Stimulated activated CD4-positive, alpha-beta T cell treated with anti-CD3 and anti-CD28 coated beads, Interleukin-4, amount 100 ng/mL, for 4 hours (primary cell): ENCODE measurements at places on chromosomes 12 and 14.
A peak's percentile ranks its signal among the peaks of the same experiment; 100 is the strongest.

DNA sequence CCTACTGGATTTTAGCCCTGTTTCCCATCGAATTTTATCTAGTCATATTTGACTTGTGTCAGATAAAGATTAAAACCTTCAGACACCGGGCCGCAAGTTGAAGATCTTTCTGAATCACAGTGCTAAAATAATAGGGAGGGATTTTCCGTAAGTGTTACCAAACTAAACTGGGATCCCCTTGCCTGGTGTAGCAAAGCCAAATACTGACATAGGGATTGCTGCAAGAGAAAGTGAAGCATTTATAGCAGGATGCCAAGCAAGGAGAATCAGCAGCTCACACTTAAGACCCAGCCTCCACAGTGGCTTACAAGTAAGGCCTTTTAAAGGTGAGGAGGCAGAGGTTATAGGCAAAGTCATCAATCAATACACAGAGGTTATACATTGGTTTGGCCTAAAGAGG is 147.4 kb downstream of the AKAP6 start:
- no peak for DNase-seq

- DNase-seq: no peak
Measured at GRCh38 chr12:87160848-87161601, 868.2 kb downstream of the C12orf50 start.

GRCh38 chr12:2259369-2259768 is 206.6 kb downstream of the CACNA1C start:
- no peak for DNase-seq

DNA sequence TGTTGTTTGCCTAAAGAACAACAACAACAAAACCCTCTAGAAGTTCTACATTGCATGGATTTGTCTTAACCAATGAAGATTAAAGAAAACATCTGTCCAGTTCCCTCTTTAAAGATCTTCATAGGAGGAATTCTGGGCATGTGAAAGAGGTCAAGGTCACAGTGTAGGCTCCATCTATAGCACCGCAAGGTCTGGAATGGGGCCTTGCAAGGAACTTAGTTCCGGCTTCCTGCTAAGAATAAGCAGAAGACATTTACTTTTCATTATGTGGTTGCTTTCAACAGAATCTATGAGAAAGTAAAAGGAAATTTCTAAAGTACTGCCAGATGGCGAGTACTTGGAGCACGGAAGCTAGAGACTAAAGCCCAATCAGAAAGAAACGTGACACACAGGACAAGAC is 57.2 kb upstream of the GNPNAT1 start:
- DNase-seq: no peak

DNA sequence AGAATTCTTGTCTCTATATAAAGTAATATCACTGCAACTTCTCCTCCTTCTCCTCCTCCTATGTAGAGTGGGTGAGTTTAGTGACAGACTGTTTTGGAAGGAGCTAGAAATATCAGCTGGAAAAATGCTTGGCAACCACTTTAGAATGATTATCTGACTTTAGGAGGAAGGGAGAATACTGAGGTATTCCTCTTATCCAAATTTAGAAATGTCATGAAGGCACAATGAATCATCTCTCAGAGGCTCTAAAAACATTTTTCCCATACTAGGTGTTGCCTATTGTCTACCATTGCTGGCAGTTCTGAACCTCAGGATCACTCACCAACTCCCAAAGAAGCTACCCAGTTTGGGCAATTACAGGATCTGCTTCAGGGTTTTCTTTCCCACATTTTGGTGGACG is 306.6 kb upstream of the ATP2B1 start:
- no peak for DNase-seq

DNA sequence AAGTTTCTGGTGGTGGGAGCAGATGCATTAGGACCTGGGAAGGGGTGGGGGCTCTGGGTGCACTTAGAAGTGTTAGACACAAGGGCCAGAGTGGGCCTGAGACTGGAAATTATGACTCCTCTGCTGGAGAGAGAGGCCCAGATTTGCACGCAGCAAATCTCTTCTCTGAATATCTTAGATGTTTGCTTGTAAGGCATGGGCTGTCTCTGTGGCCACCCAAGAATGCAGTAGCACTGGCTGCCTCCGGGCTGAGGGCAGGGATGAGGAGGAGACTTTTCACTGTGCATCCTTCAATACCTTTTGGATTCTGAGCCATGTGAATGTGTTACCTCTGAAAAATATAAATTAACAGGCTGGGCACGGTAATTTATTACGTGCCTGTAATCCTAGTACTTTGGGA is 14.0 kb upstream of the RABGGTA start:
- DNase-seq: no peak

- no peak for DNase-seq
Measured at GRCh38 chr14:66645716-66646115, 137.8 kb downstream of the GPHN start.

DNA sequence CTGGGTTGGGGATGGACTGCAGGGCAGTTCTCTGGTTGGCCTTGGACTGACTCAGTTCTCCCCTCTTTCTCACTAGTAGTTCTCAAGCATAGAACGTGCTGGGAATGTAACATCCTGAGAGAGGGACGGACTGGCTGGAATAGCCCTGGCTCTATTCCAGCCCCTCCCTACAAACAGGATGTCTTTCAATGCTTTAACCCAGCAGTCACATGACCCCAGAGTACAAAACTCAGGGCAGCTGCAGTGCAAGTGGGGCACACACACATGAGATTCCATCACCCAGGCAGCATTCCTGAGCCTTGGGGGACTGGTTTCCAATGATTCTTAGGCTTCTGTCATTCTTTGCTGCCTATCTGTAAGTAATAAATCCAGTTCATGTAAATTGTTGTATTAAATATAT is 1.6 kb upstream of the ACOT6 start:
- no peak for DNase-seq

DNA sequence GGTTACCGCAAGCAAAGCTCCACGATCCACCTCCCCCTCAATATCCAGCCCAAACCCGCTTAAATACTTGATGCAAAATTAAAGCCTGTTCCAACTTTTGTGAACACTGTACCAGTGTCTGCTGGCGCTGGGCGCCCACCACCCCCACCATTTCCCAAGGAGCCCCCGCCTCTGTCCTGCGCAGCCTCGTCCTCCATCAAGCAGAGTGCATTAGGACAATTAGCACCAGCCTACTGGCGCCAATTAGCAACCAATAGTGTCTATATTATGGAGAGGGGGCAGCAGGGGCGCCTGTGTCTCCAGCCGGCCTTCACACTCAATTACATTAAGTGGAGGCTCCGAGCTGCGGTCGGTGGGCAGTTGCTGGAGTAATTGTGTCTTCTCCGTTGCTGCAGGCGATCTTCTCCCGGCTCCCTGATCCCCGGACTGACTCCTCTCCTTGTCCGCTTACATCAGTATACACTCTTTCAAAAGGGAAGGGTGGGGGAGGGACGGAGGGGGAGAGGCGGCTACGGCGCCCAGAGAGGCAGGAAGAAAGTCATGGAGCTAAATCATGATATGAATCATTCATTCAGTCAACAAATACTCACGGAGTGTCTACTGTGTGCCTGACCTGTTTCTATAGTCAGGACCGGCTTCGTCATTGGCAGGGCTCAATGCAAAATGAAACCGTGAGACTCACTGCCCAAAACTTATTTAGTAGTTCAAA is 707.3 kb downstream of the MED13L start:
- no peak for DNase-seq

GRCh38 chr14:54784657-54785056 is 118.0 kb downstream of the GCH1 start:
- no peak for DNase-seq

- no peak for DNase-seq
Measured at GRCh38 chr14:104678346-104678745, 11.1 kb upstream of the INF2 start.

DNA sequence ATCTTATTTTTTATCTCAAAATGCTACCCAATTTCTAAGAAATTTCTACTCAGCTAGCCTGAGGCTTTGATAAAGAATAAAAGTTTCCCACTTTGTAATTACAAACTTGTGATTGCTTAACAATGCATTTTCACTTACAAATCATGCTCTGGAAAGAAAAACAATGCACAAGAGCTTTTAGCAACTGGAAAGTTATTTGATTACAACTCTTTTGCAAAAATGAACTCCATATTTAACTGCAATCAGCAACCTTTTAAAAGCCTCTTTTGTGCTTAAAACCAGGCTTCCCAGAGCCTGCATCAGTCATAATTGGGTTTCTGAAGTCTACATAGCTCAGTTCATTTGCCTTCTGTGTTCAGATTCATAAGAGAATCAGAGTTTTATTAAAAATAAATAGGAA is 395.2 kb downstream of the PAWR start:
- no peak for DNase-seq

DNA sequence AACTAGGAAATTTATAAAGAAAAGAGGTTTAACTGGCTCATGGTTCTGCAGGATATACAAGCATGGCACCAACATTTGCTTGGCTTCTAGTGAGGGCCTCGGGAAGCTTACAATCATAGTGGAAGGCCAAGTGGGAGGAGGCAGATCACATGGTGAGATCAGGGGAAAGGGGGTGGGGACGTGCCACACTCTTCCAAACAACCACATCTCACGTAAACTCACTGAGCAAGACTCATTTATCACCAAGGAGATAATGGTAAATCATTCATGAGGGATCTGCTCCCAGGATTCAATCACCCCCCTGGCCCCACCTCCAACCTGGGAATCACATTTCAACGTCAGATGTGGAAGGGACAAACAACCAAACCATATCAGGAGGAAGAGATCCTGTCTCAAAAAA is 35.8 kb downstream of the NUMB start:
- no peak for DNase-seq

DNA sequence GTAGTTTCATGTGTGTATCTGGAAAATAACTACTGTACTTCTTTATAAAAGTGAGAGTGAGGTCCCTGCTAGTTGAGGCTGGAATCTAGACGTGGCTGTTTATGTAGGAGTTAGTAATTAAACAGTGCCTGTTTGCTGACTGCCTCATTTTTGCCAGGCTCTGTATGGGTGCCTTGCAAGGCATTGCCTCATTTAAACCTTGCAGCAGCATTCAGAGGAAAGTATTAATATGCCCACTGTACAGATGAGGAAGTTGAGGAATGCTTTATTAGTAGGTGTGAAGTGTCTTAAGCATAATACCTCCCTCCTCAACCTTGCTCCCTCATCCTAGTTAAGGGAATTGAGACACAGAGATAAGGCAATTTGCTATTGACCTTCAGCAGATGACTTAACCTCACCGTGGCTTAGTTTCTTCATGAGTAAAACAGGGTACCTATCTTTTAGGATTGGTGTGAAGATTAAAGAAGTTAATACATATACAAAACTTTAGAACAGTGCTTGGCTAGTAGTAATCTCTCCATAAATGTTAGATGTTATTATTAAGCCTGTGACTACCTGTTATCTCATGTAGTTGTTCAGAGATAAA is 28.7 kb downstream of the PPM1A start:
- no peak for DNase-seq

GRCh38 chr12:112664569-112664968 is 127.0 kb upstream of the RPH3A start:
- no peak for DNase-seq

GRCh38 chr14:90795744-90796143 is 20.5 kb downstream of the TTC7B start:
- no peak for DNase-seq

GRCh38 chr12:30820406-30820946 is 65.7 kb upstream of the CAPRIN2 start:
- DNase-seq: no peak

- no peak for DNase-seq
Measured at GRCh38 chr12:120858306-120859088, 45.7 kb downstream of the SPPL3 start.

DNA sequence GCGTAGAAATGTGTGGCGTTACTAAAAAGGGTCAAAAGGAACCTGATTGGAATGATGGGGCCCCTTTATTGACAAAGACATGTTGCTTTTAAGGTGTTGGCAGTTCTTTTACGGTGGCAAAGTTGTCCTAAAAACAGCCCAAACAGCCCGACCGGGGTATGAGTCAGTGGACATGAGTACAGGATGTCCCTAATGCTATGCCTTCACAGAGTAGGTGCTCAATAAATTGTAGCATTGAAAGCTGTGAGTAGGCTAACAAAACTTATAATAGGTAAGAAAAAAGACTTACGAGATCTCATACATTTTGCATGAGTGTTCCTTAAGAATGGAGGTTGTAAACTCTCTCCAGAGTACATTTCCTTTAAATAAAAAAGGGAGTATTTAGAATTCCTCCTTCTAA is 2.6 kb downstream of the ELK3 start:
- peak; percentile 13 for DNase-seq

GRCh38 chr12:121252712-121253345 is 42.9 kb downstream of the P2RX4 start:
- DNase-seq: no peak

- DNase-seq: no peak
Measured at GRCh38 chr12:28026701-28027100, 54.2 kb upstream of the PTHLH start.

DNA sequence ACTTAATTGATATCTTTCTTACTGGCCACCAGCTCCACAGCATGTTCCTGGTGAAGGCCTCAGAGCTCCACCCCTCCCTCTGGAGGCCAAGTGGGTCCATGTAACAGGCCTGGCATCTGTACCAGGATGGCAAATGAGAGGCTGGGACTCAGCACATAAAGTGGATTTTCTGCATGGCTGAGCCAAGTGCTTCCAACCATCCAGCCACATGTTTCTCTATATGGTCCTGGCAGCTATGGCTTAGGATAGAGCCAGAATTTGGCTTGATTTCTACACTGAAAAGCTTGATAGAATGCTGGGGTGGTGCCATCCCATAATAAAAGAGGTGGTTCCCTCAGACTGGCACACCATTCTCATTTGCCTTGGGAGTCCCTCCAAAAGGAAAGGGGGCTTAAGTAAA is 94.1 kb downstream of the PAX9 start:
- DNase-seq: no peak

DNA sequence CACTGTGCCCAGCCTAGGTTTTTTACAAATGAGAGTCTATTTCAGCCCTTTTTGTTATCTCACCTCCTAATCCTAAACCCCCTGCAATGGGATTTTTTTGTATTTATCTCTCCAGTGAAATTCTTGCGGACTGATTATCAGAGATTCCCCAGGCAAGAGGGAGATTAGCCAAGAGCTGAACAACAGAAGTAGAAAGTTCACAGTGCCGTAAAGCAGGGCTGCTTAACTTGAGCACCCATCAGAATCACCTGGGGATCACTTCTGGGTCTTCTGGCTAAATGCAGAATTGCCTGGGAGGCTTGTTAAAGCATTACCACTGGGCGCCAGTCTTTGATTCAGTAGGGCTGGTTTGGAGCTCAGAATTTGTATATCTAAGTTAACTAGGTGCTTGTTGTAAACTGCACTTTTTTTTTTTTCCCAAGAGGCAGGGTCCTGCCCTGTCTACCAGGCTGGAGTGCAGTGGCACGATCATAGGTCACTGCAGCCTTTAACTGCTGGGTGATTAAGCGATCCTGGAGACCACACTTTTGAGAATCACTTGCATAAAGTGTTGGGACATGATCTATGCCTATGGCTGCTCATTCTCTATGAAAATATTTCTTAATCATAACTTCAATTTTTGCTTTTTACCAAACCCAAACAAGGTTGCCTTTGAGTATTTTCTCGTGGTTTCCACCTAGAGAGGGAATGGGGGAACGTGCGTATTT is 1.1 kb upstream of the DPPA3 start:
- DNase-seq: no peak

GRCh38 chr12:12909995-12910420 is 18.6 kb downstream of the GPRC5A start:
- no peak for DNase-seq

- DNase-seq: no peak
Measured at GRCh38 chr12:49160399-49160798, 28.5 kb downstream of the TUBA1A start.
